CD4-positive, alpha-beta T cell treated with Interleukin-15 for 4 hours (primary cell): ENCODE measurements at places on chromosomes 13 and 19.

DNA sequence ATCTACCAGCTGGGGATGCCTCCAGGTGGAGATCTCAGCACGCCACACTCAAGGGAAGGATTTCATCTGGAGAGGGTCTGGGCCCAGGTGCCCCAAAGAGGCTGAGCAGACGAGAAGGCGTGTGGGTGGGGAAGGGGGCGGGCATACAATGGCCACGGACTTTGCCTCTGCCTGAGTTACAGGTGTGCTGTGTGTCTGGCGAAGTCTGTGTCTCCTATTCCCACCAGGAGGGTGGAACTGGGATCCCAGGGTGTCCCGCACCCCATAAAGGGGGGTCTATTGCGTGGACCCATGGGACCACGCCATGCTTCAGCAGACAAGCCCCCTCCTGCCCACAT, 3.6 kb downstream of the TLE2 start:
- DNase-seq, result no peak

GRCh38 chr13:97440598-97441170, 6.7 kb downstream of the RAP2A start:
- no peak for DNase-seq

GRCh38 chr13:48478391-48478790, 54.5 kb downstream of the RCBTB2 start:
- DNase-seq, result no peak

DNA sequence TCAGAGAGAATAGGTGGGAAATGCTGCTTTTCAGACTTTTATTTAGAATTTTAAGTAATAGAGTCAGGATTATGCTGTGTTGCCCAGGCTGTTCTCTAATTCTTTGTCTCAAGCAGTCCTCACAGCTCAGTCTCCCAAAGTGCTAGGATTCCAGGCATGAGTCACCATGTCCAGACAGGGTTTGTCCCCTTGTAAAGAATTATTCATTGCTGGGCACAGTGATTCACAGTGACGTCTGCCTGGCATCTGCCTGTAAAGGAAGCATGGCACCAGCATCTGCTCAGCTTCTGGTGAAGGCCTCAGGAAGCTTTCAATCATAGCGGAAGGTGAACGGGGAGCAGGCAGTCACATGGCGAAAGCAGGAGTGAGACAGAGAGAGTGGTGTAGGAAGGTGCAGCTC, 17.7 kb downstream of the ZNF763 start:
- no peak for DNase-seq

DNA sequence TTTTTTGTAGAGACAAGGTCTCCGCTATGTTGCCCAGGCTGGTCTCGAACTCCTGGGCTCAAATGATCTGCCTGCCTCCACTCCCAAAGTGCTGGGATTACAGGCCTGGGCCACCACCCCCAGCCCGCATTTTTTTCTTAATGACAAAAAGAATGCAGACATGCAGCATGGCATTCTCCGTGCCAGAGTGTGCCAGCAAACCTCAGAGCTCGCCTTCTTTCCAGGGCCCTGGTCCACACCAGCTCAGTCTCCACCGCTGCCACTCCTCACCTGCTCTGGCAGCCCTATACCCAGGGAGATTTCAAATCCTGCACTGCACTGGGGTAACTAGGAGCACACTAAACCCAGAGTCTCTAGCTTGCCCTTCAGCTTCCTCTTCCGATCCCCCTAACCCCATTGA, 41.7 kb downstream of the ZIC5 start:
- DNase-seq, result no peak

- no peak for DNase-seq
Measured at GRCh38 chr13:83184150-83184475, 698.2 kb downstream of the SLITRK1 start.

DNA sequence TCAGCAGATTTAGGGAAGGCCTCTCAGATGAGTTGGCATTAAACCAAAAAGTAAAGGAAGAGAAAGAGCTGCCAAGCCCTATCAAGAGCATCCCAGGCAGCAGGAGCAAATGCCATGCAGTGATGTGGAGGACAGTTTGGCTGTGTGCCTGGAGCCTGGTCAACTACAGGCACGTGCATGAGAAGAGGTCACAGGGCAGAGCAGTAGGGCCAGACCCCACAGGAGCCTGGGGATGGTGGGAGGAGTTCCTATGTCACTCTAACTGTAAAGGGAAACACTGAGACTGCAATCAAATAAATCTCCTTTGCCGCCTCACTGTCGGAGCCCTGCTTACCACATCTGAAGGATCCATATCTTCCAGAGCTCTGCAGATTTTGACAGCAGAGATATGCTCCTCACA, 240.5 kb downstream of the ENOX1 start:
- DNase-seq, result no peak

DNA sequence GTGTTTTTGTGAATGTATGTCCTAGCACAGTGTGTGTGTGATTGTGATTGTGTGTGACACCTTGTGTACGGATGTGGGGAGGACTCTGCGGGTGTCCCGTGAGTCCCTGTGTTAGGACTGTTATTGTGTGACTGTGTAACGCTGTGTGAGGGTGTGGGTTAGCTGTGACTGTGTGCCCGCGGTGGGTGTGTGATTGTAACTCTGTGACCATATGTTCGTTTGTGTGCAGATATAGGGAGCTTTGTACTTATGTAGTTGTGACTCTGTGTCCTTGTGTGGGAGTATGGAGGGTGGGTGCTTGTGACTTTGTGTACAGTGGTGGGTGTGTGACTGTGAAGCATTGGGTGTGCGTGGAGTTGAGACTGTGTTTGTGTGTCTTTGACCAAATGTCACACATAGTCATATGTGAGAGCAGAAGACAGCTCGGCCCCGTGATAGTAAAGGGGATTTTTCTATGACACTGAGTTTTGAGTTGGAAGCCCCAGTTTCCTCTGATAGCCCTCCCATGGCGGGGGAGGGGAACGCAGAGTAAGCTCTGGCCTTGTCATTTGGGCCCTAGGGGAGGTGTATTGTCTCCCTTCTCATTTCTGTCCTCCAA, 949 bp upstream of the ZNF260 start:
- peak; percentile 2 for DNase-seq

DNA sequence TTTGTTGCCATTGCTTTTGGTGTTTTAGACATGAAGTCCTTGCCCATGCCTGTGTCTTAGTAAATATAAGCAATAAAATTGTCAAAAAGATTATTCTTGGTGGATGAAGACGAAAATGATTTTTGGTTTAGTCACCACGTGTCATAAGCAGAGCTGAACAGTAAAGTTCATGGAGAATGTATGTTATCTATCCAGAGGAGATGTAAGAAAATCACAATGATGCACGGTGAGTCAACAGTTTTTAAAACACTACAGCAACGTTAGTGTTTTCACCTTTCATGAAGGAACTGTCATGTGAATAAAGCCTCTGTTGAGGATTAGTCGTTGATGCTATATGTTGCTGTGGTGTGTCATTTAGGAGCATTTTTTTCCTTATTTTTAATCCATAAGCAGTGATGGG, 137.6 kb downstream of the GPC6 start:
- no peak for DNase-seq

- no peak for DNase-seq
Measured at GRCh38 chr13:23506071-23506806, 64.0 kb upstream of the TNFRSF19 start.

DNA sequence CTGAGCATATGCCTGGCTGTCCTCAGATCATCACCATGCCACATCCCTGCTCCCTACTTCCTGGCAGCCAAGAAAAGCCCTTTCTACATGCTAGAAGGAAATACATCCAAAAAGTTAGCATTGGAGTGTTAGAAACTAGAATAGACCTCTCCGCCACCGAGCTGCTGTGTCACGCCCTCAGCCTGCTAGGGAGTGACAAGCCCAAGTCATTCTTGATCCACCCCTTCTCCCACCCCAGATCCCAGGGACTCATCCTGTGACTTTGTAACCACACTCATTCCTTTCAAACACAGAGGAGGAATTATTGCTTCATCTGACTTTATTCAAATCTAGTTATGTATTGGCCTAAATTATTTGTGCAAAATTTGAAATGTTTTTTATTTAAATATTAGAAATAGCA, 45.3 kb downstream of the POLR1D start:
- DNase-seq, result no peak

GRCh38 chr13:65336087-65336749, 1893.9 kb downstream of the PCDH9 start:
- DNase-seq, result no peak

DNA sequence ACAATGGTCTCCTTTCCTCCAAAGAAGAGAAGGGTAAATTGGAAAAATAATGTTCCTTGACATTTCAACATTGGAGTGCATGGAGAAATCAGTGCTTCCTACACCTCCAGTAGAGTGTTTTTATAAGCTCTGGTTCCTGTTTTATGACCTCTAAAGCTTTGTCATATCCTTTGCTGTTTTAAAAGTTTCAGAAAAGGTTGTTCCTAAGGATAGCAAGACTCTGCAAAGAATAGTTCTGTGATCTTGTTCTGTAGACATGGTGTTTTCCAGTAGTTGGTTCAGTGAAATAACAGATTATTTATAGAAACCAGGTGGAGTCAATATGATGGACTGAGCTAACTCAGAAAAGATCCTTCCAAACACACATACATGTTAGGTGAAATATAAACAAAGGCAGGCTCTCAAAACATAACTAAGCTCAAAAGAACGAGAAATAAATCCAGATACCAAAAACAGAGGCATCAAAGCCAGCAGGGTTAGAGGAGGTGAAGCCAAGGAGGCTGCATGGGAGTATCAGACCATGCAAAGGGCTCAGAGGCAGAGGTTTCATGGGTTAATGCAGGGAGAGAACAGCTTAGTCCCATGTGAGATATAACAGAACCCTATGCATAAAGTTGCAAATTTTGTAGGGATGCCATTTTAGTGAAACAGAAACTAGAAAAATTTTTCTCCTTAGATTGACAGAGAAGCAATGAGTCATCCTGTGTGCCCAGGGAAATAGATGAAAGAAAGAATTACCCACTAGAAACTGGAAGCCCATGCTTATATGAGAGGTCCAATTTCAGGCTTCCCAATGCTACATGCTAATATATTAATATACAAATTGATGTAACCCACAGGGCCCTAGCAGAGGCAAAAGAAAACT, 44.3 kb downstream of the SHISA2 start:
- DNase-seq, result no peak

- DNase-seq, result no peak
Measured at GRCh38 chr19:54369082-54369687, 4.5 kb upstream of the LAIR1 start.

GRCh38 chr13:28392428-28392827, 102.5 kb downstream of the FLT1 start:
- no peak for DNase-seq

DNA sequence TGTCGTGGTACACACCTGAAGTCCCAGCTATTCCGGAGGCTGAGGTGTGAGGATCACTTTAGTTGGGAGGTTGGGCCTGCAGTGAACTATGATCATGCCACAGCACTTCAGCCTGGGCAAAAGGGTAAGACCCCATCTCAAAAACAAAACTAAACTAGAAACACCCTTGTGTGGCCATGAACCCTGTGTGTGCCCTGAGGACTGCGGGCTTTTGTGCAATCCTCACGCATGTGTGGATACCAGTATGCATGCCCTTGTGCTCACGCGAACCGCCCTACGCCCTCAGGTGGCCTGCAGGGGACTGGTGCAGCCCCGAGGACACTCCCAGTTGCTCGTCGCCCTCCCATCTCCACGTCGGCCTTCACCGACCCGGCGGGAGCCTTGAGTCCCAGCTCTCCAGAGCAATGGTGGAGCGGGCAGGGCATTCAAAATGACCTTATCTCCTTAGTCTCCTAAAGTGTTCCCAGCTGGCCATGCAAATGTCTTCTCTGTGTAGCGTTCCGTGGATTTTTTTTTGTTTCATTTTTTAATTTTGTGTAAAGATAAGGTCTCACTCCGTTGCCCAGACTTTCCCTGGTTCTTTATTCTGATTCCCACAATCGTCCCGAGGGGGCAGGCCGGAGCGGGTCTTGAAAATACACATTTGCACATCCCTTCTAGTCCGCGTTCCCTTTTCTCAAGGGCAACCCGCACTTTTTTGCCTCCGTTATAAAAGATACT, 868 bp upstream of the EGLN2 start:
- peak; percentile 69 for DNase-seq

DNA sequence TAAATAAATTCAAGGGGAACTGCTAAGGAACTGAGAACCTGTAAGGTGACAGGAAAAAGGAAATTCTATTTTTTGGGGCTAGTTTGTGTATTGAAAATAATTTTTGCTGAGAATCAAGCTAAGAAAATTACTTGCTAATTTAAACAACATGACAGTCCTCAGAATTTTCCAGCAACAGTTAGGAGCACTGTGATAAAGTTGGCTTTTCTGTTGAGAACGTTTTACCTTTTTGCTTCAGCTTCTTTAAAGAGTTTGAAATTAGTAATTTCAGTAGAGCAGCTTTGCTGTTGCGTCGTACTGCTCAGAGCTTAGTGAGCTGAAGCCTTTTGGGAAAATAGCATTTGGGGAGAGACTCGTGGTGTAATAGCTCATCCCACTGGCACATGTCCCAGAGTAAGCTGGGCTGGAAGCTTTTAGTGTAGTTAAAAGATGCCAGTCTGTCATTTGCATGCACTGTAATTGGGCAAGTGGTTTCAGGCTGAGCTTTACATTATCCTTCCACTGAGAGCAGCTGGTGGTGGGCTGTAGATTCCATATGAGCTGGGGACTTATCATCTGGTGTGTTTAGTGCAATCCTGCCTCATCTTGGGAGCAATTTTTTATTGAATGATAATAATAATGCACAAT, 69.8 kb downstream of the LRCH1 start:
- DNase-seq, result no peak

DNA sequence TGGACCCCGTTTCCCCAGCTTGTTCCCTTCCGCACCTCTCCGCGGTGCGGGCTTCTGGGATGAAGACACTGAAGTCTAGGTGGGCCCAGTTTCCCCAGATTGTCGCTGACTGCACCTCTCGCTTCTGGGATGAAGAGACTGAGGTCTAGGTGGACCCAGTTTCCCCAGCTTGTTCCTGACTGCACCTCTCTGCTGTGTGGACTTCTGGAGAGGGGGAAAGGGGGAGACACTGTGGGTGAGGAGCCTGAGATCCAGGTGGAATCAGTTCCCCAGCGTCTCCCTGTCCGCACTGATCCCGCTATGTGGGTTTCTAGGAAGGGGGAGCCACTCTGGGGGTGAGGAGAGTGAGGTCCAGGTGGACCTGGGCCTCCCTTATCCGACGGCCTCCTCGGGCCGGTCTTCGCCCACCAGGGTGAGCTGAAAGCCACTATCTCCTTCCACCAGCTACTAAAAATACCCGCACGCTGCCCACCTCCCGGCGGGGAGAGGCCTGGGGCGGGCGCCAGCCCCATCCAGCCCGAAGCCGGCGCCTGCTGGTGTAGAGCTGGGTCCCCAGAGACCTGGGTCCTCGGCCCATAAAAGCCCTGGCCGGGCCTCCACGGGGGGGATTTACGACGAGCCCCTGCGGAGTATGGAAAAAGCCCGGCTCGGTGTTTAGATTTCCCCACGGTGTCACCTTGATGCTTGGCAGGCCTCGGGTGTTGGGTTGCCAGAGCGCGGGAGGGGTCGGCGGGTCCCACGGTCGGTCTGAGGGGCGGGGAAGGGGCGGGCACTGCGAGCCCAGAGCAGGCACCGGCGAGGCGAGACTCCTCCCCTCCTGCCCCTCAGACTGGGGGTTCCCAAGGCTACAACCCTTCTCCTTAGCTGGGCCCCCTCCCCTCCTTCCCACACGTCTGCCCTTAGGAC, 10.6 kb downstream of the FUT6 start:
- DNase-seq, result no peak
